NB4 (cell line): ENCODE measurements at places on chromosomes 13 and 19.

DNA sequence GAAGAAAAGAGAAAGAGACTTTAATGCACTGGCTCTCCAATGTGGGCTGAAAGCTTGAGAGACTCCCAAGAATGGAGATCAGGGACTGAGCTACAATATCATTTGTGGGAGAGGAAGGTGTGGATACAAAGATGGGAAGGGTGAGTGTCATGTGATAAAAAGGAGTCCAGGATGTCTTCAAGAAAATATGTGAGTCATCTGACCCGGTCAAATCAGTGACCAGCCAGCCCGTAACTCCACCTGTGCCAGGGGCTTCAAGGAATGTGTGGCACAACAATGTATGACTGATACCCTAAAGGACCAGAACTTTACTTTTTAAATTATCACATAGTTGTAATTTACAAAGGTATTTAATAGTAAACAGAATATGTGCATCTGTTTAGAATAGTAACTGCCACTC is 97.2 kb downstream of the DOCK9 start:
- no peak for DNase-seq

- no peak for DNase-seq
Observed at GRCh38 chr13:50369646-50370045, 354.4 kb downstream of the KCNRG start.

DNA sequence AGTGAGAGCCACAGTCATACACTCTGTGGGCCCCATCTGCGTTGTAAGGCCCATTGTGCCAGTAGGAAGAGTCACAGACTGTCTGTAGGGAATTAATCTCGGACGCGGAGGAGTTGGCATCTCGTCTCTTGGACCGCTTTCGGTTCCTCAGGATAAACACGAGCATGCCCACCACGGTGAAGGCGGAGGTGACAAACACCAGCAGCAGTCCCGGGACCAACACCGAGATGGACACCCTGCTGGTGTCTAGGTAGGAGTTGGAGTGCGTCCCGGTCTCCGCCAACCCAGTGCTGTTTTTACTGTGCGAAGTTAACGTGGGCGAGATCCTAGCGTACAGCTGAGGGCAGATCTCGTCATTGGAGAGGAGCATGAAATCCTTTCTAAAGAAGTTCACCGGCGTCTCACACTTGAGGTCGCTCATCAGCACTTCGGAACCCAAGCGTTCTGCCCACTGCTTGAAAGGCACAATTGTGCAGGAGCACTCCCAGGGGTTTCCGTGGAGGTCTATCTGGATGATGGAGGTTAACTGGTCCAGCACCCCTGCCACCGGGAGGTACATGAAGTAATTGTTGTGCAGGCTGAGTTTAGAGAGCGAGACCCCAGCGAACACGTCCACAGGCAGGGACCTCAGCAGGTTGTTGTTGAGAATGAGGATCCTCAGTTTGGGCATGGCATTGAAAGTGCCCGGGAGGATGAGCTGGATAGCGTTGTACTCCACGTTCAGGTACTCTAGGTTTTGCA is 2.7 kb downstream of the SLITRK1 start:
- no peak for DNase-seq

- DNase-seq, result no peak
Observed at GRCh38 chr13:26919311-26919710, 158.7 kb upstream of the GPR12 start.

DNA sequence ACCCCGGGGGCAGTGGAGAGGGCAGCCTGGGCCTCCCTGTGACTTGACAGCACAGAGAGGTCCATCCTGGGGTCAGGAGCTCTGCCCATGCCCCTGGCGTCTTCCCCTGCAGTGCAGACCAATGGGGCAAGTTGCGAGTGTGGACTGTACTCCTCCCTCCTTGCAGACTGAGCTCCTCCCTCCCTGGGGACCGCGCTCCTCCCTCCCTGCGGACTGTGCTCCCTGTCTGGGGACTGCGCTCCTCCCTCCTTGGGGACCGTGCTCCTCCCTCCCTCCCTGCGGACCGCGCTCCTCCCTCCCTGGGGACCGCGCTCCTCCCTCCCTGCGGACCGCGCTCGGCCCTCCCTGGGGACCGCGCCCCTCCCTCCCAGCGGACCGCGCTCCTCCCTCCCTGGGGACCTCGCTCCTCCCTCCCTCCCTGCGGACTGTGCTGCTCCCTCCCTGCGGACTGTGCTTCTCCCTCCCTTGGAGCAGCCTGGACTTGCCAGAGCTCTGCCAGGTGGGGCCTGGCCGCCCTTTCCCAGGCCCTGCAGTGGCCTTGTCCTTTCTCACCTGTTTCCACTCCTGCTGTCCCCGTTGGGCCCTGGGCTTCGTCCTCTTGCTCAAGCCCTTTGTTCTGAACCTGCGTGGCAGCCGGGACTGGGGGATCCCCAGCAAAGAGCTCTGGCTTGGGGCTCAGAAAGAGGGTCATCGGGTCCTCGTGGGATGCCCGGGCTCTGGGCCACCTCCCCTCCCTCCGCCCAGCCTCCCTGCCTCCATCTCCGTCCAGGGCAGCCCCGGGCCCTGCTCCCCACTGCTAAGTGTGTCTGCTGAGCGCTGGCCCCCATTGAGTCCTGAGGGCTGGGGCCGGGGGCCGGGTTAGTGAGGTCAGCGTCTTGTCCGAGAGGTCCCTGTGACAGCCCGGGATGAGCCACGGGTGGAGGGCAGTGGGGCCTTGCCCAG is 6.8 kb downstream of the GAMT start:
- DNase-seq, result no peak

DNA sequence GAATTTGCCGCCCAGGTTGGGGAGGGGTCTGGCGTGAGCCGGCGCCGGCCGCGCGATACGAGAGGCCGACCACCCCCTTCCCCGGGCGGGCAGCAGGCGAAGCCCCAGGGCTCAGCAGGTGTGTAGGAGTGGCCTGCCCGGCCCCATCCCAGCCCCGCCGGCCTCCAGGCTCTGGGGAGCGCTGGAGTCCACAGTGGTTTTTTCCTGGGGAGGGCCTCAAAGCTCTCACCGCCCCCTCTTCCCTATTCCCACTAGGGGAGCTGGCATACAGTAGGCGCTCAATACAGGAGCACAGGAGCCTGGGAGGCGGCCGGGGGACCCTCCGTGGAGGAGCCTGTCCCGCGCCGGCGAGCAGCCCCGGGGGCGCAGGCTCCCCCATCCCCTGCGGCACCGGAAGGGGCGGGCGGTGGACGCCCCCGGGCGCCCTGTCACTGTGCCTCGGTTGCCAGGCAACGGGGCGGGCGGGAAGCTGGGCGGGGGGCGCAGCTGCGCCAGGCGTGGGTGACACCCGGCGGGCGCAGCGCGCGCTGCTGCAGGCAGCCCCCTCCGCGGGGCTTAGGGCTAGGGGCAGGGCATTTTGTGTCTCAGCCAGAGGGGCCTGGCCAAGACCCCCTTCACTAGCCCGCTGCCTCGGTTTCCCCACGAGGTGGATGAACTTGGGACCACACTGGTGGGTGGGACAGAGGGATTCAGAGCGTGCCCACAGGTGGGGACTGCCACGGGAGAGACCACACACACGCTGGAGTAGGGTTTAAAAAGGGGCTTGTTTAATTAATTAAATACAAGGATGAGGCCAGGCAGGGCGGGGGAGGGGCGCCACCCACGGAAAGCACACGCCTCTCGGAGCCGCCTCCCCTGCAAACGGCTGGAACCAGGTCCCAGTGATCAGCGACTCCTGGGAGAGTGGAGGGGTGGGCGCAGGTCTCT is 3.6 kb upstream of the REXO1 start:
- DNase-seq, result no peak

DNA sequence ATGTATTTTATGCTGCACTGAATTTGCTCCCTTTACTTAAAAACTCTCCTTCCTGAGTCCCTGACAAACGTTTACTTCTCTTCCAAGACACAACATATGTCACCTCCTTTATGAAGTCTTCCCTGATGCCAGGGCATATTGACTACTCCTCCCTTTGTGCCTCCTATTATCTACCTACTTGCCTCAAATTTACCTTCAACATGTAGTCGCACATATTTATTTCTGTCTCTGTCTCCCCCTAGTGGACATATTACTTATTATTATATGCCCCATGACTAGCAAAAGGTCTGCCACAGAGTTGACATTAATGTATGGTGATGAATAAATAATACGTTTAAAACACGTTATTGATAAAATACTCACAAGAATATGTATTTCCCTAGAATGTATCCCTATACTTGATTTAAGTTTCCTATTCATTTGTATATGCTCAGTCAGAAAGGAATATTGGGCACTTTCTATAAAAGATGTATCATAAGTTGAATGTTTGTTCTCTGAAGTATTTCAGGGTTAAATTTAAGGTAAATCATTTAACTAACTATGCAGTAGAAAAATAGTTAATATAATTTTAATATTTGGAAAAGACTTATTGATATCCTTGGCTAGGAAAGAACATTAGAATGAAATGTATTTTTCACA is 250.3 kb upstream of the ATXN8OS start:
- peak; percentile 63 for DNase-seq

DNA sequence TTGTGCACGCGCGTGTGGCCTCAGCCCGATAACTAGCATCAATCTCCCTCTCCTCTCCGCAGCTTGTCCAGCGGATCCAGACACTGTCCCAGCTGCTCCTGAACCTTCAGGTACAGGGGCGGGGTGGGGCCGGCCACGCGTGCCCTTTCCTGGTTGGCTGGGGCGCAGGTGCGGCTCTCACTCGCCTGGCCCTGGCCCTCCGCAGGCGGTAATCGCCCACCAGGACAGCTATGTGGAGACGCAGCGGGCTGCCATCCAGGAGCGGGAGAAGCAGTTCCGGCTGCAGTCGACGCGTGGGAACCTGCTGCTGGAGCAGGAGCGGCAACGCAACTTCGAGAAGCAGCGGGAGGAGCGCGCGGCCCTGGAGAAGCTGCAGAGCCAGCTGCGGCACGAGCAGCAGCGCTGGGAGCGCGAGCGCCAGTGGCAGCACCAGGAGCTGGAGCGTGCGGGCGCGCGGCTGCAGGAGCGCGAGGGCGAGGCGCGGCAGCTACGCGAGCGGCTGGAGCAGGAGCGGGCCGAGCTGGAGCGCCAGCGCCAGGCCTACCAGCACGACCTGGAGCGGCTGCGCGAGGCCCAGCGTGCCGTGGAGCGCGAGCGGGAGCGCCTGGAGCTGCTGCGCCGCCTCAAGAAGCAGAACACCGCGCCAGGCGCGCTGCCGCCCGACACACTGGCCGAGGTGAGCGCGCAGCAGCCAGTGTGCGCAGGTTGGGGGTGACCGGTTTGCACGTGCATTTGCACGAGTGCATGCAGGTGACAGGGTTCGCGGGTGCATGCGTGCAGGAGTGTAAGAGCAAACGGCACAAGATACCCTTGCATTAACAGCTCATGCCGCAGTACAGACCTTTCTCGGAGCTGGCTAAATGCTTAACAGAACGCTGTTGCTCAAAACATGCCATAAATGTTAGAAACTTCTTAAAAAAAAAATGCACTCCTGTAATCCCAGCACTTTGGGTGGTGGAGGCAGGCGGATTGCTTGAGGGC is 21.5 kb downstream of the PEX11G start:
- DNase-seq, result no peak

- no peak for DNase-seq
Observed at GRCh38 chr13:40984668-40985366, 34.3 kb downstream of the ELF1 start.
